GM23338 (cell line): ENCODE measurements at places on chromosomes 2 and 18. TPM values are rescaled to one million over a fixed set of nuclear protein-coding genes. Genes with fewer than 3 reads are reported as not detected.

The CDC42EP3 gene
- polyA plus RNA-seq = 22.9 and 31.4 TPM in 2 replicates

The APOB gene
- polyA plus RNA-seq = 0.08 and 0.12 TPM in 2 replicates

The PDE1A gene
- 0.05 and 0.31 TPM in 2 replicates for polyA plus RNA-seq

The RIT2 gene
- polyA plus RNA-seq = 8.8 and 9.5 TPM in 2 replicates

The TRIM43 gene
- polyA plus RNA-seq = 0.40 TPM in 1 of 2 replicates, not detected in the other

The GKN2 gene
- not detected in 2 replicates for polyA plus RNA-seq

The LIMS3 gene
- 0.87 and 1.8 TPM in 2 replicates for polyA plus RNA-seq

The BBS5 gene
- 0.36 and 0.40 TPM in 2 replicates for polyA plus RNA-seq

The RASGRP3 gene
- 0.19 and 0.23 TPM in 2 replicates for polyA plus RNA-seq

The RTP5 gene
- not detected in 2 replicates for polyA plus RNA-seq

The PCARE gene
- not detected in 2 replicates for polyA plus RNA-seq

The ANKRD30B gene
- not detected in 2 replicates for polyA plus RNA-seq

The ABCG5 gene
- 0.08 and 0.14 TPM in 2 replicates for polyA plus RNA-seq

The SPDYA gene
- polyA plus RNA-seq = 2.8 and 4.0 TPM in 2 replicates

The POLE4 gene
- 105 and 106 TPM in 2 replicates for polyA plus RNA-seq

The NOTO gene
- polyA plus RNA-seq = 0.06 and 0.12 TPM in 2 replicates

The LOXHD1 gene
- polyA plus RNA-seq = 0.23 TPM in 1 of 2 replicates, not detected in the other

The GCG gene
- polyA plus RNA-seq = not detected in 2 replicates
